Right lobe of liver (tissue), 6 donors: ENCODE measurements at places on chromosomes 6 and 20. TPM values are rescaled to one million over a fixed set of nuclear protein-coding genes. Genes with fewer than 3 reads are reported as not detected.

DNA sequence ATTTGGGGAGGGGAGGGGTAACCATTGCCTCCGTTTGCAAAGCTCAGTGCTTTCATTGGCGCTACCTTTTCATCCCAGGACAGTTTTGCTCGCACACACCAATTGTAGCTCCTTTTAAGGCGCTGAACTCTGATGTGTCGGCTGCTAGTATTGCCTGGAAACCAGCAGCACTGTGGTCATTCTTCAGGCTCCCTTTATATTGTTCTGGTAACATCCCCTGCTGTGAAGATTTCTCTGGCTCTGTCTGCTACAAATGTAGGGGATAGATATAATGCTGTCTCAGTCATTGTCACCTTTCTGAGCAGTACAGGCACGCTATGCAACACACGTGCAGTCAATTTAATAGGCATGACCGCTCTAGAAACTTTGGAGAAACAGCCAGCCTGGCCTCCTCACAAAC, 172.9 kb upstream of the SASH1 start:
- no peak for DNase-seq
- H3K27me3 ChIP-seq: no peaks in the 10 kb centered on the region
- no peaks in the 10 kb centered on the region for H3K36me3 ChIP-seq
- H3K27ac ChIP-seq: no peak overlapping the region

Gene GPSM3
- 4.0 TPM for total RNA-seq

- no peaks in the 10 kb centered on the region for H3K27me3 ChIP-seq
- H3K36me3 ChIP-seq: no peaks in the 10 kb centered on the region
- no peak overlapping the region for H3K27ac ChIP-seq
- no peak for DNase-seq
- no peaks in the 10 kb centered on the region for H3K4me1 ChIP-seq
These were observed 691.9 kb downstream of the RFPL4B start for GRCh38 chr6:113039005-113039404.

DNA sequence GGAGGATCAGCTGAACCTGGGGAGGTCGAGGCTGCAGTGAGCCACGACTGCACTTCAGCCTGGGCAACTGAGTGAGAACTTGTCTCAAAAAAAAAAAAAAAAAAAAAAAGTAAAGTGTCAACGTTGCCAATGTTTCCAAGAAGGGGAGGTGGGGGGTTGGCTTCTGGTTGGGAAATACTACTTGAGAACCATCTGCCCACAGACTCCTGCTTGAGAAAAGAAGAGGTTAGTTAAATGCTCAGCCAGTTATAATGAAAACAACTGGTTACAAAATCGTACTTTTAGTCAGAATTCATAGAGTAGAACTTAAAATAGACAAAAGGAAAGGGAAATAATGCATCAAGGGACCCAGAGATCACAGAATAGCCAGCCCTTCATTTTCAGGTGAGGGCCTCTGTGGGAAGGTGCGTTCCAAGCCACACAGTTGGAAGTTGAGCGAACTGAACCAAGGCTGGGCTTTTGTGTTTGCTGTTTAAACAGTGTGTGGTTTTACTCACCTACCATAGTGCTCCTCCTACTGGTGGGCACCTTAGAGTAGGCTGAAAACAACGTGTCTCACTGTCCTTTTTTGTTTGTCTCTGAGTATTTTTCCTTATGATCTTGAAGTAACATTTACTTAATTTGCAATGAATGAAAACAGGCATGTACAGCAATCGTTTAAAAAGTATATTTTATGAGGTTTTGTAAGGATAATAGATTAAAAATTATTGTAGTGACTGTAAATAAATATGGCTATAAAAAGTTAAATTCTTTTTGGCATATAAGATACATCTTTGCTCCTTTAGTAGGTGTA, 200.7 kb downstream of the BCAS1 start:
- peak overlapping the region; percentile 65 for H3K27ac ChIP-seq
- no peaks in the 10 kb centered on the region for H3K27me3 ChIP-seq
- DNase-seq: no peak

GRCh38 chr20:63810730-63811490, 20.2 kb downstream of the ZBTB46 start:
- no peak overlapping the region for H3K27ac ChIP-seq
- H3K4me1 ChIP-seq: no peaks in the 10 kb centered on the region
- no peak for DNase-seq
- H3K4me3 ChIP-seq: no peak overlapping the region
- H3K27me3 ChIP-seq: no peaks in the 10 kb centered on the region

Gene BFSP1
- 0.35 TPM for total RNA-seq

Gene SLC24A3
- total RNA-seq: 0.06 TPM

GRCh38 chr20:38603286-38603685, 1.7 kb downstream of the ARHGAP40 start:
- no peak for DNase-seq
- H3K4me3 ChIP-seq: no peak overlapping the region
- no peaks in the 10 kb centered on the region for H3K27me3 ChIP-seq
- no peaks in the 10 kb centered on the region for H3K4me1 ChIP-seq
- H3K27ac ChIP-seq: no peak overlapping the region
- no peaks in the 10 kb centered on the region for H3K36me3 ChIP-seq

GRCh38 chr6:36229223-36229622, 32.7 kb downstream of the BRPF3 start:
- H3K27ac ChIP-seq: no peak overlapping the region
- H3K4me1 ChIP-seq: no peaks in the 10 kb centered on the region
- no peak for DNase-seq

- H3K4me1 ChIP-seq: no peaks in the 10 kb centered on the region
- H3K27ac ChIP-seq: no peak overlapping the region
- H3K36me3 ChIP-seq: no peaks in the 10 kb centered on the region
- H3K4me3 ChIP-seq: no peak overlapping the region
These were observed 53.6 kb upstream of the AGPAT4 start for GRCh38 chr6:161327360-161327953.

Gene TGM3
- 0.29 TPM for total RNA-seq

Gene POPDC3
- total RNA-seq: not detected

Gene FRK
- total RNA-seq: 12.9 TPM

Gene PSORS1C2
- total RNA-seq: not detected

DNA sequence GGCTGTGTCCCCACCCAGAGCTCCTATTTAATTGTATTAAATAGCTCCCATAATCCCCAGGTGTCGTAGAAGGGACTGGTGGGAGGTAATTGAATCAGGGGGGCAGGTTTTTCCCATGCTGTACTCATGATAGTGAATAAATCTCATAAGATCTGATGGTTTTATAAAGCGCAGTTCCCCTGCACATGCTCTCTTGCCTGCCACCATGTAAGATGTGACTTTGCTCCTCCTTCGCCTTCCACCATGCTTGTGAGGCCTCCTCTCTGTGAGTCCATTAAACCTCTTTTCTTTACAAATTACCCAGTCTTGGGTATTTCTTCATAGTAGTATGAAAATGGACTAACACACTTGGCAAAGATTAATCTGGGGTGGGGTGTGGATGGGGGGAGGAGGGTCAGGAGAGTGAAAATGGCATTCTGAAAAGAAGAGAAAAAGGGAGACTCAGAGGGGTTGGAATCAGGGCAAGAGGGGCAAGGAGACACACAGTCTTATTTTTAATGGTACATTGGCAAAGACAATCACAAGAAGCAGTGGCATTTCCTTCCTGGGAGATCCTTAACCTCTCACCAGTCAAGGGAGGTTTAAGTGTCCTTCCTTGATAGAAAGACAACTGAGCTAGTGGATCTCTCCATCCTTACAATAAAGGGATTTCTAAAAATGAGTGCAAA, 37.5 kb upstream of the NOX3 start:
- no peaks in the 10 kb centered on the region for H3K36me3 ChIP-seq
- H3K27me3 ChIP-seq: no peaks in the 10 kb centered on the region
- no peak overlapping the region for H3K4me3 ChIP-seq
- H3K27ac ChIP-seq: no peak overlapping the region
- no peak for DNase-seq
- H3K4me1 ChIP-seq: no peaks in the 10 kb centered on the region

DNA sequence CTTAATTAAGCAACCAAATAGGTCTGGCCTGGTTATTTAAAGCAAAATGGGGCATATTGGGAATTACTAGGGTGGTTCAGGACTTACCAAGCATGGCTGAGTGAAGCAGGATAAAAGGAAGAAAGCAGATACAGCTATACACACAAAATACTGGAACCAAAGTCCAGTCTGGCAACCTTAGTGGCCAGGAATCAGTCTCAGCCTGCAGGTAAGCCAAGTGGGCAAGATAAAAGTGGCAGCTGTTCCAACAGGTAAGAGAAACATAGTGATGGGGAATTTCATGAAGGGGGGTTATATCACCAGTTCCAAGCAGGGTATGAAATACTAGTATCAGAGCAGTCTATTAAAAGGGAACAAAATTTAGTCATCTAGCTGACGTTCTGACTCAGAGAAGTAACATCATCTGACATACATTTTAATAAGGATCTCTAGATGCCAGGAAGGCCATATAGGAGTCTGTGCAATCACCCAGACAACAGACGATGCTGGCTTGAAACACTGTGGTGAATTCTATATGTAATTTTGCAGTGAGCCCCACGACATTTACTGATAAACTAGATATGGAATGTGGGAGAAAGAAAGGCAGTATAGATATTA, 292.1 kb upstream of the HSF2 start:
- no peak overlapping the region for H3K27ac ChIP-seq
- DNase-seq: no peak
- H3K36me3 ChIP-seq: no peaks in the 10 kb centered on the region
- H3K4me1 ChIP-seq: no peaks in the 10 kb centered on the region

Gene TDRD6
- total RNA-seq: 0.37 TPM

GRCh38 chr6:21836772-21837425, 243.3 kb downstream of the SOX4 start:
- H3K27ac ChIP-seq: no peak overlapping the region
- no peaks in the 10 kb centered on the region for H3K4me1 ChIP-seq
- H3K27me3 ChIP-seq: no peaks in the 10 kb centered on the region
- no peak for DNase-seq

Gene GUCA1A
- not detected for total RNA-seq

Gene COX7A2
- 281 TPM for total RNA-seq

DNA sequence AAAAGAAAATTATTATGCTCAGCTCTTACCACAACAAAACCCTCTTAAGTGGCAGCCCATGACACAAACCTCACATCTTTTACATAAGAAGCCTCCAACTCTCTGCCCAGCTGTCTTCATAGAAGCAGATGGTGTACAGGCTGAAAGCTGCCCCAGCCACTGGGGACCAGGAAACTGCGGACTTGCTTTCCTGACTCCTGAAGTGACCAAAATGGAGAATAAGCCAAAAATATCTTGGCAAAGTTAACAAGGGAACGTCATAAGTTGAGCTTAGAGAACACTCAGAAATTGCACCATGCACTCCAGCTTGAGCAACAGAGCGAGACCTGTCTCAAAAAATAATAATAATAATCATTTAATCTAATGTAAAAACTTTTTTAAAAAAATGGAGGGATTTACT, 160.3 kb upstream of the CDYL start:
- no peaks in the 10 kb centered on the region for H3K4me1 ChIP-seq
- no peaks in the 10 kb centered on the region for H3K27me3 ChIP-seq
- DNase-seq: no peak
- no peak overlapping the region for H3K4me3 ChIP-seq
- no peaks in the 10 kb centered on the region for H3K36me3 ChIP-seq

Gene RNF8
- 6.5 TPM for total RNA-seq

DNA sequence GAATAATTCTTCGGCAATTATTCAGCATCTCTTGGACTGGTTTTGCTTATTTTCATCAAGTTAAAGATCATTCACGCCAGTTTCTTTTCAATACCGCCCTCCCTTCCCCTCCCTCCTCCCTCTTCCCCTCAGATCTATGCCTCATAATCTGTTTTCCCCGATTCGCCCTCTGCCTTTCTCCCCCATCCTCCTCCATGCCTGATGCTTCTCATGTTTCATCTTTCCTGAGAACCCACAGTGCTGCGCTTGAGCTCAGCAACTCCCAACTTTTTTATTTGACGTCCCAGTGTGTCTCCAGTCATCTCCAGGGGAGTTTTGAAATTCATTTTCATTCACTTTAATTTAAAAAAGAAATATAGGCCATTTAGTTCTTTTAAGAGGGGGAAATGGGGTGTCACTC, 142.7 kb downstream of the PTPRT start:
- H3K36me3 ChIP-seq: no peaks in the 10 kb centered on the region
- no peaks in the 10 kb centered on the region for H3K27me3 ChIP-seq
- H3K4me3 ChIP-seq: no peak overlapping the region
- DNase-seq: no peak
- no peaks in the 10 kb centered on the region for H3K4me1 ChIP-seq
- no peak overlapping the region for H3K27ac ChIP-seq

GRCh38 chr6:11525468-11526155, 11.9 kb upstream of the TMEM170B start:
- peak; percentile 55 for DNase-seq
- no peaks in the 10 kb centered on the region for H3K36me3 ChIP-seq
- H3K4me1 ChIP-seq: no peaks in the 10 kb centered on the region
- no peaks in the 10 kb centered on the region for H3K27me3 ChIP-seq
- peak overlapping the region; percentile 0 for H3K27ac ChIP-seq

DNA sequence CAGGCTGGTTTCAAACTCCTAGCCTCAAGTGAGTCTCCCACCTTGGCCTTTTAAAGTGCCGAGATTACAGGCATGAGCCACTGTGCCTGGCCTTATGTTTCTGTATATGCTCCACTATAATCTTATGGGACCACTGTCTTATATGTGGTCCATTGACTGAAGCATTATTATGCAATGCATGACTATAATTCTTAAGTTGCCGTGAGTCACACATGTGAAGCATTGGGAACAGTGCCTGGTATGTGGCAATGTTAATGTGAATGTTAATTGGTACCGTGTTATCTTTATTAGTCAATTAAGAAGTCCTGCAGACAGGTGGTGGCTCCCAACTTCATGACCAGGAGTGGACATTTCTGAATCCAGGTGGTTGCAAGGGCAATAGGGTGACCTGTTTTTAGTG, 14.7 kb upstream of the ASXL1 start:
- no peak overlapping the region for H3K4me3 ChIP-seq
- H3K27ac ChIP-seq: no peak overlapping the region
- DNase-seq: no peak
- H3K4me1 ChIP-seq: no peaks in the 10 kb centered on the region
- no peaks in the 10 kb centered on the region for H3K36me3 ChIP-seq

DNA sequence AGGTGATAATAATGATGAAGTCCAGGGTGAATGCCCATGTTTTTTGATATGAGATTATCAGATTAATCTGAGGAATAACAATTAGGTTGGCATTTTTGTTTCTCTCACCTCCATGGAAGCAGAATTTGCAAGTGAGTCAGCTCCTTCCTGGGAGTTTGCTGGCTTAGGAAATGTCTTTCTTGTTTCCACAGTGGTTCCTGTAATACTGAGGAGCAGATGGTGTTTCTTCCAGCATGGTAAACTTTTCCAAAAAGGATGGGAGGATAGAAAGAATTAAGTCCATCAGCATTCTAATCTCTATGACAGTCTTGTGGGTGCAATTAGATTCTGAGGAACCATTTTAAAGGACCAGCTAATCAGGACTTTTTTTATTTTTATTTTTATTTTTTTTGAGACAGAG, 40.5 kb downstream of the SNAP25 start:
- H3K36me3 ChIP-seq: no peaks in the 10 kb centered on the region
- H3K4me1 ChIP-seq: no peaks in the 10 kb centered on the region
- H3K27ac ChIP-seq: no peak overlapping the region
- no peak overlapping the region for H3K4me3 ChIP-seq
- no peak for DNase-seq
- no peaks in the 10 kb centered on the region for H3K27me3 ChIP-seq

Gene RAET1L
- total RNA-seq: not detected

- H3K4me3 ChIP-seq: no peak overlapping the region
- no peak for DNase-seq
- no peaks in the 10 kb centered on the region for H3K27me3 ChIP-seq
- H3K4me1 ChIP-seq: no peaks in the 10 kb centered on the region
- H3K27ac ChIP-seq: no peak overlapping the region
These were observed 75.9 kb upstream of the HDDC2 start for GRCh38 chr6:125377621-125378020.

Gene TRAPPC3L
- total RNA-seq: not detected

Gene PTK6
- total RNA-seq: 5.3 TPM

Gene C6orf132
- total RNA-seq: 0.40 TPM

- DNase-seq: no peak
- H3K27ac ChIP-seq: no peak overlapping the region
- H3K36me3 ChIP-seq: no peaks in the 10 kb centered on the region
These were observed 356.0 kb upstream of the JARID2 start for GRCh38 chr6:14889611-14890593.
